T-helper 1 cell (primary cell): ENCODE measurements at places on chromosomes 12 and 14.

DNA sequence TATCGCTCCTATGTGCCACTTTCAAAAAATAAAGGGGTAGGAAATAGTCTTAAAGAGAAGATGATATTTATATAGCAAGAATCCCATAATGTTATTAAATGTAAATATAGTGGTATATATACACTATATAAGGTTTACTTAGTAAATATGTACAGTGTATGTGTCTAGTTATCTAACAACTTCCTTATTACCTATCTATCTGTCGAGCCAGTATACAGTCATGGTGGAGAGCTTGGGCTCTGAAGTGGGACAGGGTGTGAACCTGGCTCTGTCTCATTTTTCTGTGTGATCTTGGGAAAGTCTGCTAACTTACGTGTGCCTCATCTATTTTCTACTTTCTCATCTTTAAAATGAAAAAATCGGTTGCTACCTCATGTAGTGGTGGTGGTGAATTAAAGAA lies 62.8 kb upstream of the SINHCAF start:
- no peak for DNase-seq

DNA sequence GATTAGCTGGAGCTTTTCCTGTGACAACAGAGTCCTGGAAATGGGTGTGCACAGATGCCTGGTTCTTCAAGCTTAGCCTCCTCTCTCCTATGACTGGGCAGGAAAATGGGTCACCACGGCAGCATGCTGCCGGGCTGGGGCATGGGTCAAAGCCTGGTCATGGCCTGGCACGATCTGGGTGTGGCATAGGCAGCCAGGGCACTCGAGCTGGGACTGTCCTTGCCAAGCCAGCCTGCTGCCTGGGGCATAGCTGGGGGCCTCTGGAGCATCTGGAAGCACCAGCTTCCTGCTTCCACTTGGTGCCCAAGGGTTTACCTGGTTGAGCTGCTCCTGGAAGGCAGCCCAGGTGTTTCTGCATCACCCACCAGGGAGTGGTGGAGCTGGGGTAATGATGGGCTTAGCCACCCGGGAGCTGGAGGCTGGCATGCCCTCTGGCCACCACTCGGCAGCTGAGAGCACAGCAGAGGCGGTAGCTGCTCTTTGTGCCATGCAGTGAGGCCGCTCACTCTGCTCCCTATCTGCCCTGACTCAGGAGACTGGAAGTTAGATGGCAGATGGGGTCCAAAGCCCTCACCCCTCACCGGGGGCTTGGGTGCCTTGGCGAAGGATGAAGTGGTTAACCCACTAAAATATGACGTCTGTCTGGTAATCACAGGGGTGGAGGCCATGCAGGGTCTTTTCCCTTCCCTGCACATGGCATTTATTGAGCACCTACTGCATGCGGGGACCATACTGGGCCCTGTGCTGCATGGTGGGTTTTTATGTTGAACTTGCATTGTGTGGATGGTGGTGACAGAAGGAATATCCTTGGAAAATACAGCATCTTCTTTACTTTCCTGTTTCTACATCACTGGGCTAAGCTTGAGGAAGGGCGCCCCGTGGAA lies 1.7 kb downstream of the OTUB2 start:
- DNase-seq = no peak

- DNase-seq = no peak
These were observed 6.0 kb upstream of the IL22 start for GRCh38 chr12:68259318-68259940.

- DNase-seq = no peak
These were observed 10.0 kb upstream of the KLC1 start for GRCh38 chr14:103619057-103619456.

- no peak for DNase-seq
These were observed 6.7 kb downstream of the CLEC12A start for GRCh38 chr12:9977916-9978315.

GRCh38 chr12:132237772-132238487 lies 91.5 kb downstream of the GALNT9 start:
- no peak for DNase-seq

- no peak for DNase-seq
These were observed 75.7 kb downstream of the PLEKHG7 start for GRCh38 chr12:92778525-92778924.

- DNase-seq = no peak
These were observed 121.1 kb upstream of the EEA1 start for GRCh38 chr12:93050026-93050747.

DNA sequence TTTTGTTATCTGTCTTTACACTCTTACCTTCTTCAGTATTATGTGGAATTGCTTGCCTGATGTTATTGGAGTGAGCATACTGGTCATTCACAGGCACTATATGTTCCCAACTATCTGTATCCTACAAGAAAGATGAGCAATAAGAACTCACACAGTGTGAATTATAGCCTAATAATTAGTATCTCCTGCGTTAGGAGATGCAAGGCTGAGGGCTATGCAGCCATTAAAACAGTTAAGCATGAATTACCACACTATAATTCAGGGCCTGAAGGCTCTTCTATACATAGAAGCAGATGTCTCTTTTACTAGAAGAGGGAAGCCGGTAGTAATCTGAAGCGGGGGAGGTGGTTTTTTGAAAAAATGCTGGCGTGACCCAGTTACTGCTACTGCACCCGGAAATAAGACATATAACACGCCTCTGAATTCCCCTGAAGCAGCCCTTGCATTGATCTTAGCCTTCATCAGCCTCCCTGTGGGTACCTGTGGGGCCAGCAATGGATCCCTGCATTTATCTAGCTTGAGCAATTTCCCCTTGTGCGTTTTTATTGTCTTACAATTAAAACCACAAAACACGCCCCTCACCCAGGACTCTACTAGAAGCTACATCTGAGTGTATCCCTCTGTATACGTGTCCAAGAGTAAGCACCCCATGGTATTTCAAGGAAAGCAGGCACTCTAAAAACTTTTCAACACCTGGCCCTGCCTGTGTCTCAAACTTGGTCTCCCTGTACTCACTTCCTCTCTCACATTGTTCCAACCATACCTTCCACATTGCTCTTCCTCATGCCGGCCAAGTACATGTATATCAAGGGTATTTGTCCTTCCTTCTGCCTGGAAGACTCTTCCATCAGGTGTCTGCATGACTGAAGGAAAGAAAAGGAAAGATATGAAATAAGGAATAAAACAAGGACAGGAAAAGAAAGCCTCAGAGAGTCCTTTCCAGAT lies 210.9 kb upstream of the ARID2 start:
- DNase-seq = no peak

GRCh38 chr12:109485201-109485600 lies 7.8 kb downstream of the UBE3B start:
- no peak for DNase-seq

DNA sequence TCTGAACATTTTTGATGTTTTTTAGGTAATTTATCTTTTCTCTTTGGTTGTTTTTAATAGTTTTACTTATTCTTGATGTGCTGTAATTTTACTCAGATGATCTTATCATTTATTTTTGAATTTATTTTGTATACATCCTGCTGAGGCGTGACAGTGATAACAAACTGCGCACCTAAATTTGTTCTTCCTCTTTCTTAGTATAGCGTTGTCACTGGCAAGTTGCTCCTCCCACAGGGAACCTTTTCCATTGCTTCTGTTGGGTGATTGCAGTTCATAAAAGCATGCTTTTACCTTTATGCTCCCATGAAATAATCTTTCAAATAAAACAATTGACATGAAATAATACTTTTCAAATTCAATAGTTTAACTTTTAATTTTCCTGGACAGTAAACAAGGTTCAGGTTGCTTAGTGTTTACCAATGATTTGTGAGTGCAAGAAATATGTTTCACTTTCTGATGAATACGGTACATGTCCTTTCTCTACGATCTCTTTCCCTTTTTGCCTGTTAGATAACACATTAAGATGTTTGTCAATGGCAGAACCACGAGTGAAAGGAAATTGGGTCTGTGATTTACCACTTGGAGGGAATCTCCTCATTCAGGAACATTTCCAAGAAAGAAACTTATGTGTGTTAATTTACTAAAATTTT lies 223.3 kb downstream of the CCDC91 start:
- no peak for DNase-seq

- DNase-seq = no peak
These were observed 714.9 kb downstream of the NOVA1 start for GRCh38 chr14:25882899-25883298.

GRCh38 chr14:58785701-58786100 lies 147.9 kb downstream of the DACT1 start:
- no peak for DNase-seq

DNA sequence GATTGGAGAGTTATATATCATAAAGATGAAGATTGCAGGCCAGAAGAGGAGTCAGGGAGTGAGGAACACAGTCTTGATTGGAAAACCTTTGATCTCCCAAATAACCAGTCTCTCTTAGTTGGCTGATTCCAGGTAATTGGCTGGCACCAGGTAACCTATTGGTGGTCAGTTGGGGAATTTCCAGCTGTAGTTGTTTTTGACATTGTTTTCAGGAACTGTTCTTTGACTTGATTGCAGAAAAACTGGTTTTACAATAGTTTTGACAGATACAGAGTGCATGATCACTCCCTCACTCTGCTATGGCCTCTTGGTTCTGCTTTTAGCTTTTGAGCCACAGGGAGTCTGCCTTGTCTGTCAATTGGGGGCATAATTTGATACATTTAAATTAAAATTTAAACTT lies 71.6 kb downstream of the ZNF641 start:
- no peak for DNase-seq

DNA sequence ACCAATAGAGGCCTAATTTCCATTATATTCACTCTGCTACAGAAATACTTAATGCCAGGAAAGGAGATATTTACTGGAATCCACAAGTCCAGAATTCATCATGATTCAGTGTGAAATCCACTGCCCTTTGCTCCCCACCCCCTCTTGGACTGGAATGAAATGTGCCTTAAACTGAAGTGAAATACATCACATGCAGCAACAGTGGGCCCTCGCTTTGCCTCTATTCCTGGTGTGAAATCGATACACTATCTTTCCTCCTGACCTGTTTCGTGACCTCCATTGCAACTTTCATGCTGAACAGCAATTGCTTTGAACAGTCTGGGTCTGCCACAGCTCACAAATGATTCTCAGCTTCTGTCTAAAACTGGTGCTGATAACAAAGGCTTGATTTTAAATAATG lies 100.6 kb downstream of the NPAS3 start:
- no peak for DNase-seq

- DNase-seq = no peak
These were observed 43.3 kb downstream of the DEGS2 start for GRCh38 chr14:100116134-100116533.

GRCh38 chr14:101027291-101027690 lies 123.8 kb upstream of the RTL1 start:
- no peak for DNase-seq

DNA sequence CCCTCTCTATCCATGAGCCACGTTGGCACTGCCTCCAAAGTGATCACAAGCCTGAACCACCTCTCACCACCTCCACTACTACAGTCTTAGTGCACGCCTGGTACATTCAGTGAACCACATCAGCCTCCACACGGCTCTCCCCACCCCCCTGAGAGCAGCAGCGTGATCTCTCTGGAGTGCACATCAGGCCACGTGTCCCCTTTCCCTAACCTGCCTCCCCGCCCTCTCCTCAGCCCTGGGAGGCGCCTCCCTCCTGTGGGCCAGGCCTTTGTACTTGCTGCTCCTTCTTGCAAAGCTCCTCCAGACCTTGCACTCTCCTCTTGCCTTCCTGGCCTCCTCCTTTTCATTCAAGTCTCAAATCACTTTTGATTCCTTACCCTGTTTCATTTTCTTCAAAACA lies 49.8 kb downstream of the SLC6A12 start:
- DNase-seq = no peak

- no peak for DNase-seq
These were observed 6.7 kb upstream of the CACNA2D4 start for GRCh38 chr12:1924996-1925683.

GRCh38 chr12:58412461-58413060 lies 471.2 kb downstream of the ATP23 start:
- DNase-seq = no peak

DNA sequence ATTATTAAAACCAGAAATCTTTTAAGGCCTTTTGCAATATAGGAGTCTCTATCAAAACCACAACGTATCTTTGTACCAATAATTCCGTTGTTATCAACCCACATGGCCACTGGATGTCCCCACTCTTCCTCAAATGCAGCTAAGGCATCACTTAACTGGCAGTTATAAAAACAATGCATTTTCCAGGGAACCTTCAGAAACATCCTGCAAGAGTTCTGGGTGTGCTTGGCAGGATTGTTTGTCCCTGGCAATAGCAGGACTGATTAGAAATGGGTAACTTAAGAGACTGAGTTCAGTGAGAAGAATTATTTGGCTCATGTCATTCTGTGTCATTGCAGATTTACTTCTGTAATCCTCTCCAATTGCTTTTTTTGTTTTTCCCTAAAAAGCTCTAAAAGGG lies 112.0 kb downstream of the SLC15A5 start:
- no peak for DNase-seq

DNA sequence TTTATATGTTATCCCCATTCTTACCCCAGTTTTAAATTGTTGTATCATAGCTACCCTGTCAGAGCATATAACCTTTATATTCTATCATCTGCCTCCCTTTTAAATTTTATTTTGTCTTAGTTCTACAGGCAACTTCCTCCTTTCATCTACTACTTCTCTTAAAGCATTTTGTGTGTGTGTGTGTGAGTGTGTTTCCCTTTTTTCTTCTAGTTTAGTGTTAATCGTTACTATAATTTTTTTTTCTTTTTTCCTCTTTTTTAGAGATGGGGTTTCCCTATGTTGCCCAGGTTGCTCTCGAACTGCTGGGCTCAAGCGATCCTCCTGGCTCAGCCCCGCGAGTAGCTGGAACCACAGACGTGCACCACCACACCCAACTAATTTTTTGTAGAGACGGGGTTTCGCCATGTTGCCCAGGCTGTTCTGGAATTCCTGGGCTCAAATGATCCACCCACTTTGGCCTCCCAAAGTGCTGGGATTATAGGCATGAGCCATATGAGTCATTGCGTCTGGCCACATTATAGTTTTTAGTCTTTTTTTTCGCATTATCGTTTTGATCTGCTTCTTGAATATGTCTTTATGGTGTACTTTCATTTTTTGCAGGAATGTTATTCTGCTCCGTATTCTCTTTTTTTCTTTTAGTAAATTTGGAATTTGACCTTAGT lies 33.1 kb upstream of the FBXO34 start:
- no peak for DNase-seq

GRCh38 chr14:81402123-81402495 lies 2.0 kb upstream of the STON2 start:
- DNase-seq = no peak

DNA sequence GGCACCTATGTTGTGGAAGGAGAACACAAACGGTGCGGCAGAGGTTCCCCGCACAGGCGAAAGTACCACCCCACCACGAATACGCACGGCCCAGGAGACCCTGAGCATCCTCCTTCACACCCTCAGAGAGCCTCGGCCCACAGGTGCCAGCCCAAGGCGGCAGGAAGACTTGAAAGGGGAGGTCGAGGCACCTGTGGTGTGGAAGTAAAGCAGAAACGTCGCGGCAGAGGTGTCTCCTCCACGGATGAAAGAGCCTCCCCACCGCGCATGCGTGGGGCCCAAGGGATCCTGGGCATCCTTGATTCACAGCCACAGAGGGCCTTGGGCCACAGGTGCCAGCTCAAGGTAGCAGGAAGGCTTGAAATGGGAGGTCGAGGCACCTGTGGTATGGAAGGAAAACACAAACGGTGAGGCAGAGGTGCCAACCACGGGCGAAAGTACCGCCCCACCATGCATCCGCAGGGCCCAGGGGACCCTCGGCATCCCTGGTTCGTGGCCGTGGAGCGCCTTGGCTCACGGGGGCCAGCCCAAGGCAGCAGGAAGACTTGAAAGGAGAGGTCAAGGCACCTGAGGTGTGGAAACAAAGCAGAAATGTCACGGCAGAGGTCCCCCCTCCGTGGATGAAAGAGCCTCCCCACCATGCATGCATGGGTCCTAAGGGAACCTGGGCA lies 380.1 kb downstream of the ALG10 start:
- DNase-seq = peak; percentile 9
